ENCODE measurements at places on chromosomes 3 and 15.

DNA sequence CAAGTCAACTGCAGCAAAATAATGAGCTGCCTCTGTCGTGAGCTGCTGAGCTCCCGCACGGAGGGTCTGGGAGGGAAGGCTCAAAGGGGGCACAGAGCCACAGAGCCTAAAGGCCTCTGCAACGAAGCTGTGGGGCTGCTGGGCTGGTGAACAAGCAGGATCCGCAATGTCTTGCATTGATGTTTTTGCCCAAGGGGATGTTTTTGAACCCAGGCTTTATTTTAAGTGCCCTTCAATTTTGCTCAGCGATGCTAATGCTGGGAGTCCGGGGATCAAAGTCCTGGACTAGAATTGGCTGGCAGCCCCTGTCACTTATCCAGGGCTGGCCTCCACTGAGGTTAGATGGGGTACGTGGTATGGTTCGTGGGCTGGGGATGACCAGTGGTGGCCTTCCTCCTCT lies 240.0 kb downstream of the VPS13C start:
- DNase-seq = no peak

DNA sequence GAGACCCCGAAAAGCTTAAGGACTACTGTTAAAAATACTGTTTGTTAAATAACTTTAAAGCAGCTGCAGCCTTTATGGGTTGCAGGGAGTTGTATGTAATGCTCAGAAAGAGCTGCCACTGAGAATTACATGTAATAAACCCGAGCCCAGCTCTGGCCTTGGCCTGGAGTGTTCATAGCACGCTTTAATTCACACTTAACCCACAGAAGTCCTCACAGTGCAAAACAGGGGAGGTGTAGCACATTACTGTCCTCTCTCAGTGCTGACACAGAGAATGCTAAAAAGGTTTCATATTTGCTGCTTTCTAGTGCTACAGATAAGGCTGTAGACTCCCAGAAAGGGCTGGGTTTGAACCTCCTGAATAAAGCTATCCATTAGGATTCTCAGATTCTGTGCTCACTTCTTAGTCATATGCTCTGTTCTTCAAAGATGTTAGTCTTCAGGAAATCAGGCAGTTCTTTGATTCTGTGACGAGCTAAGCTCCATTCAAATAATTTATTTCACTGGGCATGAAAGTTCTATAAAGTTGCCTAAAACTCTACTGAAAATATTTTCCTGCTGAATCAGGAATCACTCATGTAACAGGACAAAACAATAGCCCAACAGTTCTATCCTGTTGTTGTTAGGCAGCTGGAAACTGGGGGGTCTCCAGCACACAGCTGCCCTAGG lies 108.0 kb downstream of the SENP2 start:
- DNase-seq = no peak

GRCh38 chr3:147002721-147003120 lies 397.6 kb upstream of the PLSCR5 start:
- DNase-seq = no peak

DNA sequence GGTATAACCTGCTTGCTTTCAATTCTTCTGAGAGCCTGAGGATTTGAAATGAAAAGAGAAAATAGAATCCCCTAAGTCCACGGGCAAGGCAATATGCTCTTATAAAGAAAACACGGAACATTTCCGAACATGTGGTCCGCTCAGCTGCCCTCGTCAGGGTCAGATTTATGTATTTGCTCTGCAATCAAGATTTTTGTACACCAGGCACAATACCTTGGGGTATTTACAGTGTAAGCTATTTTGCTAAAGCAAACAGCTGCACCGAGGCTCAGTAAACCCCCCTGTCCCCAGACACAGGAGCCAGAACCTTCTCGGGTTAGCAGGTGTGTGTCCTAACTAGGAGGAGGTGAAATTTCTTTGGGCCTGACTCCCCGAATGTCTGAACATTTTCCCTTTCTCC lies 155.8 kb upstream of the LRIG1 start:
- no peak for DNase-seq

DNA sequence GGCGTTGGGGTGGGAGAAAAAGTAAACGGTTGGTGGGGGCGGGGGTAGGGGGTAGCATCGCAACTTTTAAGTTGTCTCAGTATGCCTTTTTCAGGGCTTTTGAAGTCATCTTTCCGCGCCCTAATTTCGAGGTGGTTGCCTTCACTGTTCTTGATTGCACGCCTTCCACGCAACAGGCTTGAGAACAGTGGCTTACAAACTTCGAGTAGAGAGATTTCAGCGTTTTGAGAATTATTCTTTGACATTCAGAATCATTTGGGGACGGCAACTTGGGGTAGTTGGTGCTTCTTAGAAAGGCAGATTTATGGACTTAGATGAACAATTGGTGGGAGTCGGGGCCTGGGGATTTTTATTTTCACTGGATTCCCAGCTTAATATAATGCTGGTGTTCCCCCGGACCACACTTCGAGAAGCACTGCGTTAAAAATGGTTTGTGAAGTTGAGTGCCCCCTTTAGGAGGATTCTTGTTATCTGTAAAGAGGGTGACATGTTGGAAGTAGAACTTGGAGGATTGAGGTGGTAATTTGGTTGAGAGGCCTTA lies 880 bp downstream of the PPP4R2 start:
- no peak for DNase-seq

DNA sequence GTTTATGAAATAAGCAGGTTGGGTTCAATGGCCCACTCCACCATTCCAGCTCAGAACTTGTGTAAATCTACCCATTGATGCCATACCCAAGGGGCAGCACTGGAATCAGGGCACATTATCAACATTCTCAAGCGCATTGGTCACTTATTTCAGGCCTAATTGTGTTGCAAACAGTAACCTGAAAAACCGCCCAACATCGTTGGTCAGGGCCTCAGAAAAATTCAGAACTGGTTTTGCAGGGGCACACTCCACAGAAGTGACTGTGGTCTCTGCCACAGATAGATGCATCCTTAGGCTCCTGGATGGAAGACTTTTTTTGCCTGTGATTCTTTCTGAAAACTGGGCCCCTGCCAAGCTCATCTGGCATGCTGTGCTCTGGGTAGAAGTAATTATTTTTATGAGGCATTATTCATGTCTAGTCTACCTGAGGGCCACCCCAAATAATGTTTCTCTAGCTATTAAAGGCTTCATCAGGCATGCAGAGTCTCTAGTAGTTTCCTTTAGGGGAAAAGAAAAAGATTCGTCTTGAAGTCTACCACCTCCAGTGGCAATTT lies 21.7 kb upstream of the LRTM1 start:
- DNase-seq = no peak

DNA sequence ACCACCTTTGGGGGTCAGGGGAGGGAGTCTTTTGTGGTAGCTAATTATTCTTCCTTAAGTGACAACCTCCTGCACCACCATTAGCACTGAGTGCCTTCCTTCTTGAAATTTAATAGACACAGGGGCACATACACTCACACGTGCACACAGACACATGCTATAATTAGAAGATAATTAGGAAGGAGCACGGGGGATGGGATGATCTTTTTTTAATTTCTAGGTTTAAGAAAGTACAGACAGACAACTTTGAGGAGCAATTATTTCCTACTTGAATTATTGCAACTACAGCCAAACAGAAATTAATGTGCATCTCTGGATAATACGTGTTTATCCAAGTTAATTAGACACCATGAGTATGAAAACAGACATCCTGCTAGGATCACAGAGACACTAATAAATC lies 44.8 kb upstream of the GUCA1C start:
- no peak for DNase-seq

GRCh38 chr3:175879417-175879816 lies 1020.3 kb downstream of the NAALADL2 start:
- DNase-seq = no peak

DNA sequence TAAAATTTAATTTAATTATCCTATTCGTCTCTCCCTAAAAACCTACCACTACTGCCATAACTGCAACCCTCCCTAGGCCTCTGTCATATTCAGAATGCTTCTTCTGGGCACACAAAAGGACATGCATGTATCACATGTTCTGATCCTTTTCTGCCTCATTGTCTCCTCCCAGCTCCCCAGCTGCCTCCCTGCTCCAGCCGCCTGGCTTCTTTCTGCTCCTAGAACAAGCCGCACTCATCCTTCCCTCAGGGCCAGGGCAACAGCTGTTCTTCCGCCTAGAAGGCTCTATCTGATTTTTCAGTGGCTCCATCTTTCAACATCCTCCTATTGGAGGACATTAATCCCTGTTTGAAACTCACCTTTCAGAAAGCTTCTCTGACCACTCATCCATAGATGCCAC lies 38.6 kb downstream of the TMED3 start:
- DNase-seq = no peak

- no peak for DNase-seq
These were observed 51.9 kb downstream of the RASA2 start for GRCh38 chr3:141538568-141539240.

DNA sequence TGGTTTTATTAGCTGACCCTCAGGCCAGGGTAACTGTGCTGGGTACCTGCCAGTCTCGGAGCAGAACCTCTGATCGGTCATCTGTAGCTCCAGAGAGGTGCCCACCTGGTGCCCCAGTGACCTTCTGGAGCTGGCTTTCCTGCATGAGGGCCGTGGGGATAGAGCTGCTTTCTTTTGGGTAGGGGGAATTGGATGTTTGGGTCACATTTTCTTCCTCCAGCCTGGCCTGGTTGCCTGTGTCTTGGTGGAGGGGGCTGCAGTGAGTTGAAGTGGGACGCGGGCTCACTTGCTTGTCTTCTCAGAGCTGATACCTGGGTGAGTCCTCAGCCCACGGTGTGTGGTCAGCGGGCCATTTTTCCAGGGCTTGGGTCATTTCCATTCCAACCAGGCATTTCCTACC lies 2.6 kb downstream of the ZNF710 start:
- DNase-seq = no peak

- DNase-seq = no peak
These were observed 178.1 kb downstream of the OPA1 start for GRCh38 chr3:193771011-193771652.

Data from NCI-H2081 treated with DMSO at 0.1 percent for 48 hours (cell line).